ENCODE measurements at places on chromosomes 2 and 18.

DNA sequence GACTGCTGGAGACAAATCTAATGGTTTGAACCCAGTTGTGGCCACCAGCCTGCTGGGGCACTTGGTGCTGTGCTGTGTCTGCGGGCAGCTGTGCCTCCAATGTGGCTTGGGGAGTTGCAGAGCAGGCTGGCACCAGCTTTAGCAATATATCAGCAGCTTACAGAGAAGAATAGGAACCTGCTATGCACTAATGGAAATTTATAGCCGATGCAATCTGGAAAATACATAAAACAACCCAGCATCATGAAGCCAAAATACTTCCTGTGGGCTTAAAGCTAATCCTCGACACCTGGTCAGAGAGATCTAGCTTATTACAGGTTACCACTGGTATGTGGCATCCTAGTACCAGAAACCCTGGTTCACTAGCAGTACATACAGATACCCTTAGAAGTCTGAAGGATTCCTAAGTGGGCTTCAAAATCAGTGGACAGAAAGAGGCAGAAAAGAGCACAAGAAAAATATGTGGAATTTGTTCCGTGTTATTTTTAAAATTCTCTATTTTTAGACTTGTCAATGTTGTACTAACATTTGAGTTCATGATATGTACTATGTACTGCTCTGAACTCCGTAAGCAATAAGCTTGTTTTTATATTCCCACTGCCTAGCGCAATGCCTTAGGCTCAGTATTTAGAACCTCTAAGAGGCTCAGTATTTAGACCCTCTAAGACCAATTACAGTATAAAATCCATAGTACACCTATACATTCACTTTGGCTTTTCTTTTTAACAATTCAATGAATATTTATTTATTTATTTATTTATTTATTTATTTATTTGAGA, 194.7 kb downstream of the UXS1 start:
- no peak for DNase-seq

- no peak for DNase-seq
Measured at GRCh38 chr2:64273524-64274398, 129.5 kb upstream of the PELI1 start.

- DNase-seq: no peak
Measured at GRCh38 chr2:163953390-163953907, 217.6 kb upstream of the FIGN start.

- DNase-seq: no peak
Measured at GRCh38 chr2:161703863-161704262, 79.6 kb downstream of the SLC4A10 start.

- DNase-seq: no peak
Measured at GRCh38 chr2:58970365-58970764, 729.2 kb upstream of the FANCL start.

DNA sequence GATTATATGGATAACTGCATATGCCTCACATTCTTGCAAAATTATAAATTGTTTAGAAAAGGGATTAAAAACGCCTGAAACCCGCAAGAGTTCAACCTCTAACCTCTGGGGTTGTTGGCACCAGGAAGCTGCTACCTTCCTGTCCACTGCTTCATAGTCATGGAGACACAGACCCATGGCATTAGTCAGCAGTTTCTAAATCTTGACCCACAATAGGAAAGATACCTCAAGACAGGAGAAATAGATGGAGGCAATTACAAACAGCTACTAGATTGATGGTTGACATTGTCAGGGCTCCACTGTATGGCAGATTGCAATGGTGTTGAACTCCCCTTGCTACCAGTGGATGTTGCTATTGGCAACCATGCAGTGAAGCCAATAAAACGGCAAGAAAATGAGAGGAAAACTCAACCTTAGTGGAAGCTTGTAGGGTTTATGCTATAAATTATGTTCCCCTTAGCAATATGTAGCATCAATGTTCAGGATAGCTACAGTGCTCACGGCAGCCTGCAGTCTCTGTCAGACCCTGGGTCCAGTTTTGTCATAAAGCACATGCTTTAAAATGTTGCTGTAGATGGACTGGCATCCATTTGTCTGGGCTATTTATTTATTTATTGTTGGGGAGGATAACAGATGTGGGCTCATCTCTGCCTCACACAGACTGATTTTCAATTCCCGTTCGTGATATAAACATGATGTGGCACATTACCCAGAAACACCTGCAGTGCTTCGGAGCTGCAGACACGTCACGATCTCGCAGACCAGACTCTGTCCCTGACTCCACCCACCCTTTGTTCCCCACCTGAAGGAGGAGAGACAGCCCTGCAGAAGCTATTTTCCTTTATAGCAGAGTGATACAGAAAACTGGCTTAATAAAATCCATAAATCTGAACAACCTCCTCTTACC, 233.4 kb downstream of the AGPS start:
- no peak for DNase-seq

DNA sequence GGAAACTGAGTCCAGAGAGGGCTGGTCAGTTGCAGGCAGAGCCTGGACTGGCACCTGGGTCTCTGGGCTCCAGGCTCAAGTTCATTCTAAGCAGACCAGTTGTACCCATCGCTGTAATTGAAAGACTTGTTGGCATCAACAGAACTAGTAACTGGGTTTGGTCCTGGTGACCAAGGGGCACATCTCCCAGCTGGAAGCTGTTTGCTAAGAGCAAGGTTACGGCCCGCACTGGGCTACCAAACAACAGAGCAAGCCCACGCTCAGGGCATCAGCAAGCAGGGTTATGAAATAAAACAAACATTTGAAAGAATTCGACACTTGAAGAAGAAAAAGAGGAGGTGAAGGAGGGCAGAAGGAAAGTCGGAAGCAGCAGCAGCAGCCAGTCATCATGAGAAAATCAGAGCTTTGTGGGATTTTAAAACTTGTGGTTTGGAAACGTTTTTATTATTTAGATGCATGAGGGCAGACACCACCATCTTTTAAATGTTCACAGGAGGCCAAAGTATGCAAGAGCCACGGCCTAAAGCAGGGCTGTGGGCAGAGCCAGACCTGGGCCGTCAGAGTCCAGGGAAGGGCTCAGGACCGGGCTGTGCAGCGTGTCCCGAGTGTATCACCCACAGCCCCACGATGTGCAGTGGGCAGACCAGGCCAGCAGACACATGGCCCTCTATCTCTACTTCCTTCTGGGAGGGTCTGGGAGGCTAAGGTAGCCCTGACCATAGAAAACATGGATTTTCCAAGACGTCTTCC, 220.3 kb downstream of the BCL2 start:
- DNase-seq: no peak

DNA sequence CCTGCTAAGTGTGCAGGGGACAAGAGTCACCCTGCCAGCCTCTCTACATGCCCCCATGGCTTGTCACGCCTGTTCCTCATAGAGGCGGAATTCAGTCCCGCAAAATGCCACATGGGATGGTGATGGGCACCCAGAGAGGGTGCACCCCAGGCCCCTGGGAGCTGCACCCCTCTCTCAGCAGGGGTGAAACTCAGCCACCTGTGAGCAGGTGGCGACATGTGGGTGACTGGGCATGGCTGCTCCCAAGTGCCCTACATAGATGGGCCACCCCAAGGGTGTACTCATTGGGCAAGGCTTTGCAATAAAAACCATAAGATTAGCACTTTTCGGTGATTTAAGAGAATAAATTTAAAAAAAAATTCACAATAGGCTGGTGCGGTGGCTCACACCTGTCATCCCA, 6.3 kb downstream of the HS6ST1 start:
- DNase-seq: peak; percentile 1

- no peak for DNase-seq
Measured at GRCh38 chr2:8800821-8801220, 36.6 kb downstream of the KIDINS220 start.

DNA sequence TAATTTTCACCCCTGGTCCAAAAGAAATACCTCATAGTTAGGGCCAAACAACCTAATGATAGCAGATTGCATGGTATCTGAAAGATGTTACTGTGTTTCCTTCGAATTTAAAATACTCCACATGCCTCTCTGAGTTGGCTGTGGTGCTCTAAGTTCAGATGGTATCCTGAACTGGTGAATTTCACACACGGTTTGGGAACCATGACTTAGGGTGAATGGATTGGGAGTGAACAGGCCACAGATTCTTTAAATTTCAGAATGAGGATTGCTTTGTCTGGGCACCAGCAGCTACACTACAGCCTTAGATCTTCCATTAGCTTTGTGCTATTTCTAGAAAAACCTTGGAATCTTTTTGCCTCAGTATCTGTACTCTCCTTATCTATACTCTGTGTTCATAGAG, 6.2 kb downstream of the GMCL1 start:
- no peak for DNase-seq

DNA sequence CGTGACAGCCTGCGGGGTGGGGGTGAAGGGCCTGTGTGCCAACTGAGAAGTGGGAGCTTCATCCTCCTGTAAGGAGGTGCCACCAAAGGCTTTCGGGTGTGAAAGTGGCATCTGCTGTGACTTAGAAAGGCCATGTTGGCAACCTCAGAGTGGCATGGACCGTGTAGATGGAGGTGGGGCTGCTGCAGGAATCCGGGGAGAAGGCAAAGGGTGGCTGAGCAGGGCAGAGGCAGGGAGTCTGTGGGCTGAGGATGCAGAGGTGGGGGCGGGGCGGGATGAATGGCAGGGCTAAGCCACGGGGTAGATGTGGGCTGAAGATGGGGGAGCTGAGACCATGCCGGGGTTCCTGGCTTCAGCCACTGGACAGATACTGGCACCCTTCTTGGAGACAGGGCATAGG, 28.2 kb downstream of the TOGARAM2 start:
- no peak for DNase-seq

- no peak for DNase-seq
Measured at GRCh38 chr18:76943542-76944339, 121.4 kb downstream of the ZNF236 start.

DNA sequence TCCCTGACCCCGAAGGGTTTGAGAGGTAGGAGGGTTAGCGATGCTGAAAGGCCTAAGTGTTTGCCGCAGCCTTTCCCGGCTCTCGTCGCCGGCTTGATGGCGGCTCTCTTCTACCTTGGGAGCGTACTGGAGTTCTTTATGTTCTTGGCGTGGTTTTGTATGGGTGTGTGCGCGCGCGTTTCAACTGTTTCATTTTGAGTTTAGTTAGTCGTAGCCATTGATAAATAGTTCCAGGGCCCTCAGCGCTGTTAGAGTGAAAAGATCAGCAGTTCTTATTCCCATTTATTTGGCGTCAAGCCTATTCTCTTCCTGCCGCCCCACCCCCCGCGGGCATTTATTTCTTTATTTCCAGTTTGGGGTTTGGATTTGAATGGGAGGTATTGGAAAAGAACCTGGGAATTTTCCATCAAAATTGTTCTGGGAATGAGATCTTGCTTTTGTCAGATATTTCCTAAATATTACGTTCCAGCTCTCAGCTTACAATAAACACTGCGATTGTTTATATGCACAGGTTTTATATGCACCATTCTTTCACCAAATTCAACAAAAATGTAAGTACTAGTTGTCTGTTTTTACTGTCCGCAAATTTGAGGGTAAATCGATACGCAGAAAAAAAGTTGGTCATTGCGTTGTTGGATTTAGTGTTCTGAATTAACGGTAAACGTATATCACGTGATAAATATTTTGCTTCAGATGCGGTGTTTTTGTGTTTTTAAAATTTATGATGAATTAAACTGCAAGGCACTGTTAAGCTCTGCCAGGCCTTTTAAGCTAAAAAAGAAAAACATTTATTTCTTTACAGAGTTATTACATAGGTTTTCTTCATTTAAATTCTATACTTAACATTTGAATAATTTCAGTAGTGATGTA, 954 bp downstream of the CCNT2 start:
- DNase-seq: peak; percentile 53

GRCh38 chr2:86213699-86214502, 14.6 kb downstream of the MRPL35 start:
- no peak for DNase-seq

DNA sequence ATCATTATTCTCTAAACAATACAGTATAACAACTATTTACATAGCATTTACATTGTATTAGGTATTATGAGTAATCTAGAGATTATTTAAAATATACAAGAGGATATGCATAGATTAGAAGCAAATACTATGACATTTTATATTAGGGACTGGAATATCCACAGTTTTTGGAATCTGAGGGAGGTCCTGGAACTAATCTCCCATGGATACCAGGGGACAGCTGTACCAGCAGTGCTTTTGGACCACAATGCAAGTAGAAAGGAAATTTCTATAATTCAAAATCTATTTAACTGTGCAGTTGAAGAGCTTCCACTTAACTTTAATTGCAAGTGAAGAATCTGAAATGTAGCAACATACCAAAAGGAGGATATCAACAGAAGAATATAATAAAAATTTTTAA, 120.8 kb downstream of the LTBP1 start:
- no peak for DNase-seq

DNA sequence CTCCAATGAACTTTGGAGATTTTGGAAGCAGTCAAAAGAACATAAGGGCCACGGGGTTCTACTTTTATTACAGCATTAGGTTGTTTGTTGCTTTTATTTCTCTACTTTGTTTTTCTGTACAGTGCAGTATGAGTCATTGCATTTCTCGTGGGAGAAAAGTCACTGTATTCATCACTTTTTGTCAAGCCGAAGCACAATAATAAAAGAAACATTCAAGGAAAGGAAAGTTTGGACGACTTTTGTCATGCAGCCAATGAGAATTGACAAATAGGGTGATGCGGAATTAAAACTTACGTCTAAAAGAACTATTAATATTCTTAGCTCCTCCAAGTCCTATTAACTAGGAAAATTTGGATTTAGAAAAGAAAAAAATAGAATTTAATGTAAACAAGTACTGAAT, 209.9 kb downstream of the TMEM182 start:
- no peak for DNase-seq

DNA sequence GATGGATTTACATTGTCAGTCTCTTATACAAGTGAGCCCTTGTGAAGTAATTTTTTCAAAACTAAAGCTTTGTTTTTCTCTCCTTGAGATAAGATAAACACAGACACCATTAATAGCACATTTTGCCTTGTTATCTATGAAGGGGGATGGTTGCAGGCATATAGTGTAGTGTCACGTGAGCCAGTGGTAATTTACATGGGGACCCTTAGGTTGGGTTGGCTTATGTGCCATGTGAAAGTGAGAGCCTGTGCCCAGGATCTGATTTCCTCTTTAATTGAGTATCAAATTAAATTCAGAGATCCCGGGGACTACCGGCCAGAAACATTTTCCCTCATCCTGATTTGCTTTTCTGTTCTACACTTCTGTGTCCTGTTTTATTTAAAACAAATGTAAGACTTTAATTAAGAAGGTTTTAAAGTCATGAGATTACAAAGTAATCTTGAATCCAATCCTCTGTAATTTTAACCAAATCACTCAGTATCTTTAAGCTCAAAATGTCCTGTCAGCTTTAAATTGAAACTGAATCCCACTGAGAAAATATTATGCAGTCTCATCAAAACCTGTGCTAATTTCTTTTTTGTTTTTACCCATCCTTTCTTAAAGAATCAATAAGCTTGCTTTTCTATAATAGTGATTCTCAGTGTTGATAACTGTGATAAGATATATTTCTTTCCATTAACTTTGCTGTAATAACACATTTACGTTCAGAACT, 63.8 kb downstream of the PTPRM start:
- DNase-seq: no peak

DNA sequence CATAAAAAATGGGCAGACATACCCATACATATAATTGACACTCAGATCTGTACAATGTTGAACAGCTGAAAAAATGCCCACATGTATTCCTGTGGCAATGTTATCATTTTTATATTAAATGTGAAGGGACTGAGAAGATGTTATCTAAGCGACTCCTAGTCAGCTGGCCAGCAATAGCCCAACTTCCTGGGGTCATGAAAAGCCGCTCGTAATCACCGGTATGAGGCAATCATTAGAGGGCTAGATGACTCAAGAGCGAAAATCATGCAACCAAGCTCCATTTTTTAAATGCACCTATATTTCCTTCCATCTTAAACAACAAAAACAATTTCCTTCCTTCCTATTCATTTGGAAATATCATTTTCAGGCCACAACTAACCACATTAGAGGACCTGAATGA, 274.6 kb upstream of the CCDC68 start:
- no peak for DNase-seq
